HEK293T (cell line): ENCODE measurements at places on chromosomes 5 and 9.

- DNase-seq = no peak
Observed at GRCh38 chr5:65151614-65152013, 330.1 kb downstream of the ADAMTS6 start.

DNA sequence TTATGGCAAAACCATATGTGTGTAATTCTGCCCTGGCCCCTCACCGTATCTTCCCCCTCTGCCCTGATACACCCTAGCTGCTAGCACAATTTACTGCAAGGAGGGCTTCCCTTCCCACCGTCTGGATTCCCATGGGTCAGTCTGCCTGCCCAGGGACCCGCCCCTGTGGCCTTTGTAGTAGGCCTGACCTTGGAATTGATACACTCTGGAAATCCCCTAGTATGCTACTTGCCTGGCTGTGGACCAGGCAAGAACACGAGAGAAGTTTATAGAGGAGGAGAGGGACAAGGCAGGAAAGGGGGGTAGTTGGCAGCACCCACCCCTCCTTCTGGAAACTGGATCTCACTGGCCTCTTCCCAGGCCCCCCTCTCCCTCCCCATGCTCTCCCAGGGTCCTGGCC lies 115.8 kb upstream of the CCL21 start:
- no peak for DNase-seq

DNA sequence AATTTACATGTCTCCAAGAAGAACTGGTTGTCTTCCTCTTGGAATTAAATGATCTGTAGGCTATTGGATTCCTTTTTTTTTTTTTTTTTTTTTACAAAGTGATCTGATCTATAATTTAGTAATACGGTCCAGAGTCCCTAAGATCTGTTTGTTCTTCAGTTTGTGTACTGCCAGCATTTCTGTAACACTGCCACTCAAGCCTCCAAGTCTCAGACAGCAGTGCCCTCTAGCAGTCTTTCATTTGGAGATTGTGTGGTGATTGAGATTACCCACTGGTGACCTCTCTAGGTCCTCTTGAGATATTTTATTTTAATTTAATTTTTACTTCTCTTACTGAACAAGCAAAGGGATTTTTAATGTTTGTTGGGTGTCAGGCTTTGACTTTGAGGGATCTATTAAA lies 40.8 kb downstream of the NDFIP1 start:
- DNase-seq = no peak

GRCh38 chr5:105573575-105573974 lies 2011.0 kb upstream of the NUDT12 start:
- DNase-seq = no peak

DNA sequence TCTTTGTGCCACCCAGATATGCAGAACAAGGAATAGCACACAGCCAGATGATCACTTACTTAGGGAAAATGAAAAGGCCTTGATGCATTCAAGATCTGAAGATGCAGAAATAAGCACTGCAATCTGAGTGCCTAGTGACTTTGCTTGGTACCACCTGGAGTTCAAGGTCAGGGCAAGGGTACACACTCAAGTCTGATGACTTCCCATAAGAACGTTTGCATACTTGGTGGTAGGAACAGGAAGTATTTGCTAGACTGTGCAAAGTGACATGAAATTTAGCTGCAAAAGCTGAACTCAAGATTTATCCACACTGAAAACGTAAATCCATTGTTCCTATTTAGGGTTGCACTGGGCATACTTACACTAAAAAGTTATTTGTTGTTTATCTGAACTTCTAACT lies 177.1 kb downstream of the PIK3R1 start:
- no peak for DNase-seq

GRCh38 chr5:102539562-102539961 lies 40.8 kb upstream of the SLCO6A1 start:
- DNase-seq = no peak

DNA sequence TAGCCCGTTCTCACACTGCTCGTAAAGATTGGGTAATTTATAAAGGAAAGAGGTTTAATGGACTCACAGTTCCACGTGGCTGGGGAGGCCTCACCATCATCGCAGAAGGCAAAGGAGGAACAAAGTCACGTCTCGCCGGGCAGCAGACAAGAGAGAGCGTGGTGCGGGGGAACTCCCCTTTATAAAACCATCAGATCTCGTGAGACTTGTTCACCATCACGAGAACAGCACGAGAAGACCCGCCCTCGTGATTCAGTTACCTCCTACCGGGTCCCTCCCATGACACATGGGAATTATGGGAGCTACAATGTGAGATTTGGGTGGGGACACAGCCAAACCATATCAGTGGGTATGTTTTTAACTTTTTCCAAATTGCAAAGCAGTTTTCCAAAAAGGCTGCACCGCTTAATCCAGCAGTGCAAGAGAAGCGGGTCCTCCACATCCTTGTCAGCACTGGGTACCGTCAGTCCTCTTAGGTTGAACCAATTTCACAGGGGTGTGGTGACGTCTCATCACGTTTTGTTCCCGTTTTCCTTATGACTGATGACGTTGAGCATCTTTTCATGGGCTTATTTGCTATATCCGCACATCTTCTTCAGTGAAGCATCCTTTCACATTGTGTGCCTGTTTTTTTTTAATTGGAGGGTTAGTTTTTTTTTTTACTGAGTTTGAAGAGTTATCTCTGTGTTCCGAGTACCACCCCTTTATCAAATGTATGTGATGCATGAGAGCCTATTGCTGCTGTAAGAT lies 8.0 kb upstream of the FCN2 start:
- DNase-seq = no peak

DNA sequence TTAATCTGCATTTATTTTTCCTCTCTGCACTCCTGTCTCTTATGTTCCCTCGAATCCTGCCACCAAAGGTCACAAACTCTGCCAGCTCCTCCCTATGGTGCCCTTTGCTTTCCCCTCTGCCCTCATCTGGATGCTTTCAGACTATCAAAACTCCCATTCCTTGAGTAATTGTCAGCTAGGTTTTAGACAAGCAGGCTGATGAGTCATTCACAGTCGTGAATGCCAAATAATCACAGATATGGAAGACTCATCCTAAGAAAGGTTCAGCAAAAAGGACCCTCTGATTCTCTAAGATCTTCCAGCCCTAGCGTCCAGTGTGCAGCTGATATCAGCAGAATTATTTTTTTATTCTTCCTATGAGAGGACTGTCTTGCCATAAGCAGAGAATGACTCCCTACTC lies 104.5 kb upstream of the NUDT12 start:
- DNase-seq = no peak

DNA sequence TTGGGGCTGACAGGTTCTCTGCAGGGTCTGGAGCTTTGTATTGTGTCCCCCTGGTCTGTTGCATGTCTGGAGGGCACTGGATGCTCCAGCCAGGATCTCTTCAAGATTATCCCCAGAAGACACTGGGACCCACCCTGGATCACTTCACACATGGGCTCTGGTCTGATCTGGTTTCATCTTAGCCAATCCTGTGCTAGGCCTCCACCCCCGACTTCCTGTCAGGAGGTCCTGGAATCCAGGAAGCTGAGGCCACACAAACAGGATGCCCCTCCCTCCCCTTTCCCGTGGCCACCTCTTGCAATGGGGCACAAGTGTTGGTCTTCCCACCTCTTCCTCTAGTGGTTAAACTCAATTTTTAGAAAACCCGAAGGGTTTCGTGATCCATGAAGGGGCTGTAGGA lies 242.6 kb upstream of the MVB12B start:
- no peak for DNase-seq

- no peak for DNase-seq
Observed at GRCh38 chr9:108836781-108837180, 19.0 kb downstream of the ACTL7B start.

DNA sequence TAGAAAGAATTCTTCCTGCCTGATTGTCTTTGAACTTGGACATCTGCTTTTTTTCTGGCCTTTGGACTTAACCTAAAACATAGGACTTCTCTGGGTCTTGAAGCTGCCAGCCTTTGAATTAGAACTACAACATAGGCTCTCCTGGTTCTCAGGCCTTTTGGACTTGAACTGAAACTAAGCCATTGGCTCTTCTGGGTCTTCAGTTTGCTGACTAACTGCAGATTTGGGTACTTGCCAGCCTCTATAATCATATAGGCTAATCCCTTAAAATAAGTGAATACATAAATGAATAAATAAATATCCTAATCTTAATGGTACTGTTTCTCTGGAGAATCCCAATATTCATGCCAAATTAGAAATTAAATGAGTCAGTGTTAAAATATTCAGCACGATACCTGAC lies 473.4 kb upstream of the PAPPA start:
- DNase-seq = no peak

DNA sequence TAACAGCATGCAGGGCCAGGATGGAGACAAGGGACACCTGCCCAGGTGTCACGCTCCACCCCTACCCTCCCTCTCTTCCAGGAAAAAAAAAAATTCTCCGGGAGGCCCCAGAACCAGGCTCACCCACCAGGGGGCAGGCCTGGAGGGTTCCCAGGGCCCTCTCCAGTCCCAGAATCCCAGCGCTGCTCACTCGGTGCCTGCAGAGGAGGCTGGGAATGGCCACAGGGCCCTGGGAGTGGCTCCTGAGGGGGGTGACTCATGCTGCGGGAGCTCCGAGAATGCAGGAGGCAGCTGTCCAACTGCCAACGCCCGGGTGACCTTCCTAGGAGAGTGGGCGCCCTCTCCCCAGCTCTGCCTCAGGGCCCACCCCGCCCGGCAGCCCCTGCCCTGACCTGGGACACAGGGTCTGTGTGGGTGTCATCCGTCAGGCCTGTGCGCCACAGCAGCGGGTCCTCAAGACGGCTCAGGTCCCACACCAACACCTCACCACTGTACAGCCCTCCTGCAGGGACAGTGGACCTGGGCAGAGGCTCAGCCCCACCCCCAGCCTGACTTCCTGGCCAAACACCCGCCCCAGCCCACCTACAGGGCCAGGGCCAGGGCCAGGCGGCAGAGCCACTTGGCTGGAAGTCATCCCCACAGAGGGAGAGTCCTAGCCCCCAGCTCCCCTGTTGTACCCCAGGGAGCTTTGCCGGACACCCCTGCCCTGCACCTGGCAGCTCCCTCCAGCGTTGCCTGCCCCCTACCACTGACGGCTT lies 21.2 kb downstream of the DYNC2I2 start:
- DNase-seq = peak; percentile 79

- peak; percentile 27 for DNase-seq
Observed at GRCh38 chr5:164355267-164355830, 849.9 kb downstream of the MAT2B start.

DNA sequence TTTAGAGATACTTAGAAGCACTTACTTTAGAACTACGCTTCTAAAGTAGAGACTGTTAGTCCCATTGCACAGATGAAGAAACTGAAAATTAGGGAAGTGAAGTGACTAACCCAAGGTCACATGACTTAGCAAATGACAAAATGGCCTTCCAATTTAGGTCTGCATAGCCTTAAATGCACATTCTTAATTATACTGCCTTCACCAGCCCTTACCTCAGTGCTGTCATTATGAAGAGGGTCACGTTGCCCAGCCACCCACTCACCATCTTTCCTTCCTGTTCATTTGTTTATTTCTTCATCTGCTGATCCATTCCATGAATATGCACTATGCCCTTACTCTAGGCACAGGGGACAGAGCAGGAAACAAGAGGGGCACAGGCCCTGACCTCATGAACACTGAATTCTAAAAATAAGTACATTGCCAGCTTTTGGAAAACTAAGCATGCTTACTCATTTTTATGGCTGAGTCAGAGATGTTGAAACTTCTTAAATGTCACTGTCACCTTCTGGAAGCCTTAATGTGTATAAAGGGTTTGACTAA lies 8.6 kb downstream of the HAVCR2 start:
- no peak for DNase-seq

DNA sequence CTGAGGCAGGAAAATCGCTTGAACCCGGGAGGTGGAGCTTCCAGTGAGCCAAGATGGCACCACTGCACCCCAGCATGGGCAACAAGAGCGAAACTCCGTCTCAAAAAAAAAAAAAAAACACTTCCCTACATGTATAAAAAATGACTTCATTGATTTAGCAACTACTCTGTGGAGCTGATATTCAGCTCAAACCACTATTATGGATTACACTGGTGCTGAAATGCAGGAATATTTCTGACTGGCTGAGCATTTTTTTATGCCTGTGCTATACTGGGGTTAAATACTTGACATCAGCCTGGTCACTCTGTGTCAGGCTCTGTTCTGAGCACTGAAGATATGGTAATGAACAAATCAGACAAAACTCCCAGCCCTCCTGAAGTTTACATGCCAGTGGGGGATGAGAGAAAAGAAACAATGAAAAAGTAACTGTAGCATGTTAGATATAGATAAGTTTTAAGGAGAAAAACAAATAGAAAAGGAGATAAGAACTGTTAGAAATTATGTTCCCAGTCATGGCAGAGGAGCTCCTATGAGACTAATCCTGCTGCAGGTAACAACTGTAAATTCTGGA lies 22.6 kb upstream of the TTC39B start:
- no peak for DNase-seq

- DNase-seq = no peak
Observed at GRCh38 chr9:133904346-133905090, 87.6 kb downstream of the VAV2 start.

GRCh38 chr5:120162321-120162720 lies 301.8 kb upstream of the PRR16 start:
- DNase-seq = no peak

DNA sequence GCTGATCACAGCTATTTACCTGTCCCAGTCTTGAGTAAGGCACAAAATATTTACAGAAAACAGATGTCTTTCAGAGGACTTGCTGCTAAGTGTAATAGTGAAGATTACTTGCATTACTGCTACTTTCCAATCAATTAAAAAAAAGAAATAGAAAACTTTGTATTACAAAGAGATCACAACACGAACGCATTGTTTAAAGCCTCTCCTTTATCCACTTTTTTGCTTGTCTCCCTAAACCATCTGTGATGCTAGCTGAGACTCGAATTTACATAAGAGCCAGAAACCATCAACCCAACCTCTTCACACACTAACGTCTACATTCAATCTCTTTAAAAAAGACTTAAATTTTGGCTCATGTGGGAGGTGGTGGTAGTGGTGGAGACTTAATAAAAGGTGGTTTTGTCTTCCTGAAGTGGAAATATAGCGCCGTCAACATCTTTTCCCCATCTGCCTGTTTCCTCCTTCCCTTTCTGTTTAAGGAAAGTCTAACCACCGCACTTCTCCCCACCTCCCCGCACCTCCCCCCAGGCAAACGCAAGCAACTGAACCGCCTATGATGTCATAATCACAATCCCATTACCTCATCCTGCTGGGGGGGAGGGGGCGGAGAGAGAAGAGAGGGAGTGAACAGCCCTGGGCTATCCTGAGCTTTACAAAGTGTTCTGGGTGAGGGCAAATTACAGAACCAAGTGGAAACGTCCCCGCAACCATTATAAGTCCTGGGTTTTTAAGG lies 948 bp upstream of the FAM53C start:
- peak; percentile 74 for DNase-seq
